Naive thymus-derived CD4-positive, alpha-beta T cell (primary cell): ENCODE measurements at places on chromosomes 6 and 20. TPM values are rescaled to one million over a fixed set of nuclear protein-coding genes. Genes with fewer than 3 reads are reported as not detected.

CDH26 gene
- polyA plus RNA-seq, result 0.09 TPM

HLA-G gene
- polyA plus RNA-seq, result 1.0 TPM

TCP11 gene
- polyA plus RNA-seq, result not detected

TGM3 gene
- not detected for polyA plus RNA-seq

GSTA4 gene
- 0.97 TPM for polyA plus RNA-seq

LGSN gene
- 0.21 TPM for polyA plus RNA-seq

SIGLEC1 gene
- not detected for polyA plus RNA-seq

PERP gene
- 0.11 TPM for polyA plus RNA-seq

SCUBE3 gene
- polyA plus RNA-seq, result 0.12 TPM

CD93 gene
- polyA plus RNA-seq, result 0.02 TPM

ZSCAN31 gene
- polyA plus RNA-seq, result 1.3 TPM

TFAP2D gene
- polyA plus RNA-seq, result not detected

LIME1 gene
- polyA plus RNA-seq, result 366 TPM

HLA-DPB1 gene
- polyA plus RNA-seq, result 24.9 TPM

RBPJL gene
- polyA plus RNA-seq, result not detected

BTN1A1 gene
- polyA plus RNA-seq, result not detected

HNF4A gene
- polyA plus RNA-seq, result not detected

LST1 gene
- polyA plus RNA-seq, result 15.3 TPM

EEF1E1 gene
- 74.2 TPM for polyA plus RNA-seq

C20orf144 gene
- not detected for polyA plus RNA-seq

PEX3 gene
- 25.4 TPM for polyA plus RNA-seq
